ENCODE measurements at places on chromosomes 3 and 15. TPM values are rescaled to one million over a fixed set of nuclear protein-coding genes. Genes with fewer than 3 reads are reported as not detected.

SCN11A gene
- not detected for polyA plus RNA-seq

MCF2L2 gene
- polyA plus RNA-seq = 0.46 TPM

GRCh38 chr15:100264994-100265640, 76.7 kb downstream of the ADAMTS17 start:
- no peak for DNase-seq

GRCh38 chr3:45950686-45951600, 7.7 kb downstream of the CXCR6 start:
- no peak for DNase-seq

GRCh38 chr15:90318591-90318990, 33.5 kb upstream of the ZNF774 start:
- no peak for DNase-seq

- no peak for DNase-seq
These were observed 34.3 kb downstream of the AMOTL2 start for GRCh38 chr3:134339913-134340312.

ARNT2 gene
- polyA plus RNA-seq = 1.2 TPM
